ENCODE measurements at places on chromosomes 6 and 20. TPM values are rescaled to one million over a fixed set of nuclear protein-coding genes. Genes with fewer than 3 reads are reported as not detected.
A peak's percentile ranks its signal among the peaks of the same experiment; 100 is the strongest.

Gene GPR63
- 1.6 TPM for total RNA-seq

GRCh38 chr20:60570481-60571277 is 612.5 kb downstream of the CDH26 start:
- H3K4me1 ChIP-seq, result no peaks in the 10 kb centered on the region
- no peak overlapping the region for H3K27ac ChIP-seq
- H3K36me3 ChIP-seq, result no peaks in the 10 kb centered on the region
- no peak overlapping the region for H3K4me3 ChIP-seq

DNA sequence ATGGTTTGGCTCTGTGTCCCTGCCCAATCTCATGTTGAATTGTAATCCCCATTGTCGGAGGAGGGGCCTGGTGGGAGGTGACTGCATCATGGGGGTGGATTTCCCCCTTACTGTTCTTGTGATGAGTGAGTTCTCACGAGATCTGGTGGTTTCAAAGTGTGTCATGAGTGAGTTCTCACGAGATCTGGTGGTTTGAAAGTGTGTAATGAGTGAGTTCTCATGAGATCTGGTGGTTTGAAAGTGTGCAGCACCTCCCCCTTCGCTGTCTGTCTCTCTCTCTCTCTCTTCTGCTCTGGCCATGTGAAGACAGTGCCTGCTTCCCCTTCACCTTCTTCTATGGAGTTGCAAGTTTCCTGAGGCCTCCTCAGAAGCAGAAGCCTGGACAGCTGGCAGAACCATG is 87.6 kb downstream of the MYLK4 start:
- H3K36me3 ChIP-seq, result no peaks in the 10 kb centered on the region
- H3K27me3 ChIP-seq, result no peaks in the 10 kb centered on the region
- DNase-seq, result no peak
- H3K27ac ChIP-seq, result no peak overlapping the region
- no peak overlapping the region for H3K4me3 ChIP-seq

GRCh38 chr6:84411060-84411629 is 183.7 kb upstream of the CEP162 start:
- peaks cover 3% of the 10 kb centered on the region for H3K4me1 ChIP-seq
- H3K27ac ChIP-seq, result no peak overlapping the region
- no peaks in the 10 kb centered on the region for H3K36me3 ChIP-seq
- DNase-seq, result peak; percentile 67

GRCh38 chr20:36339646-36340592 is 33.8 kb downstream of the DLGAP4 start:
- no peaks in the 10 kb centered on the region for H3K4me1 ChIP-seq

DNA sequence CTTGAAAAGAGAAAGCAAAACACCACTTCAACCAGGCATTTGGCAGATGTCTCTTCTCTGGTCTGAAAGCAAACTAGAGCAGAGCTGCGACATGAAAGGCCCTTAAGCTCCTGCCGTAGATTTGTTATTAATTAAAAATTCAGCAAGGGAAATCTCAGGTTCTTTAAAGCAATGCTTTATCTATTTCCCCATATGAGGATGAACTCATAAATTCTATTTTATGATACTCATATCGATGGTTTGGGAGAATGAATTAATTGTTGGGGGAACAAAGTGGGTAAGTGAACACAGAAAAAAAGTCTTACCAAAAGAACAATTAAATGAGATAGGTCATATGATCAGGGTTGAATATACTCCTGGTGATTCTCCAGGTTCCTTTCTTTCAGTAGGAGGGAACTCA is 464.7 kb upstream of the SLC35B3 start:
- H3K27me3 ChIP-seq, result no peaks in the 10 kb centered on the region
- no peak overlapping the region for H3K27ac ChIP-seq
- no peaks in the 10 kb centered on the region for H3K4me1 ChIP-seq
- no peaks in the 10 kb centered on the region for H3K36me3 ChIP-seq
- no peak for DNase-seq

GRCh38 chr6:15960740-15961634 is 167.9 kb upstream of the MYLIP start:
- H3K36me3 ChIP-seq, result no peaks in the 10 kb centered on the region
- no peak overlapping the region for H3K27ac ChIP-seq
- H3K4me1 ChIP-seq, result peaks cover 6% of the 10 kb centered on the region
- H3K27me3 ChIP-seq, result no peaks in the 10 kb centered on the region
- no peak overlapping the region for H3K4me3 ChIP-seq
- DNase-seq, result no peak

- no peaks in the 10 kb centered on the region for H3K36me3 ChIP-seq
- H3K27ac ChIP-seq, result no peak overlapping the region
- H3K27me3 ChIP-seq, result peaks cover 28% of the 10 kb centered on the region
- no peaks in the 10 kb centered on the region for H3K4me1 ChIP-seq
Observed at GRCh38 chr6:30006170-30007131, 54.6 kb upstream of the POLR1H start.

Gene LINC00237
- not detected for total RNA-seq

- no peaks in the 10 kb centered on the region for H3K27me3 ChIP-seq
- no peaks in the 10 kb centered on the region for H3K36me3 ChIP-seq
- H3K4me1 ChIP-seq, result no peaks in the 10 kb centered on the region
Observed at GRCh38 chr6:62345962-62346689, 60.1 kb upstream of the KHDRBS2 start.

GRCh38 chr6:16216501-16217155 is 21.8 kb upstream of the GMPR start:
- peak; percentile 51 for DNase-seq
- no peak overlapping the region for H3K4me3 ChIP-seq
- H3K4me1 ChIP-seq, result peaks cover 18% of the 10 kb centered on the region
- H3K27ac ChIP-seq, result no peak overlapping the region

Gene UST
- total RNA-seq, result 15.3 TPM

DNA sequence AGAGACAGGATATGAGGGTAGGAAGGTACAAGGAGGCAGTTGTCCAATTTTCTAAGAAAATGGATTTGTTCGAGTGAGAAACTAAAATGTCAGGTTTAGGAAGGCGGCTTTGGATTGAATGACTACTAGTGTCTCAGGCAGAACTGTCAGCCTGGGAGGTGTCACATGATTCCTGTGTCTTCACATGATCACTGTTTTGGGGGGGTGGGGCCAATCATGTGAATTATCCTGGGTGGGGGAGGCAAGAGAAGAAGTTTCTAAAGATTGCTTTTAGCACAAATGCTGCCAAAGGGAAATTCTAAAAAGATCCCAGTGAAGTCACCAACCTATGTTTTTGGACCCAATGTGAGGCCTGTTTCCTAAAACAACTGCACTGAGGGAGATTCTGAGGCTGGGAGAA is 2.3 kb downstream of the SIRPA start:
- H3K27ac ChIP-seq, result no peak overlapping the region
- no peak overlapping the region for H3K4me3 ChIP-seq
- peaks cover 15% of the 10 kb centered on the region for H3K4me1 ChIP-seq
- H3K27me3 ChIP-seq, result no peaks in the 10 kb centered on the region

- H3K36me3 ChIP-seq, result no peaks in the 10 kb centered on the region
- DNase-seq, result peak; percentile 79
- no peaks in the 10 kb centered on the region for H3K27me3 ChIP-seq
Observed at GRCh38 chr6:150634176-150634963, 34.7 kb downstream of the PLEKHG1 start.

Gene KIF13A
- total RNA-seq, result 38.4 TPM

DNA sequence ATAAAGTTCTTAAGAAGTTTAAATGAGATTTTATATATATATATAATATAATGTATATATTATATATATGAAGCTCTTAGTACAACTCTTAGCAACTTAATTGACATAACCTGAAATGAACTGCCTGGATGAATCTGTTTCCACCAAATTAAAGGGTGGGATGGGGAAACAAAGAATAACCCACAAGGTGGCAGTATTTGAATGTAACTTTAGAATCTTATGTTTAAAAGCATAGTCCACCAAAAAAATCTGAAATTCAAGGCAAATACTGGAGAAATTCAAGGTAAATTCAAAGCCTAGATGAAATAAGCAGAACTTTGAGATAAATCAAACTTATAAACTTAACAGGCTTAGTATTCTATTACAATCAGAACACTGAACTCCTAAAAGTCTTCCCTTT is 4.4 kb upstream of the IBTK start:
- no peak for DNase-seq
- no peak overlapping the region for H3K4me3 ChIP-seq
- H3K4me1 ChIP-seq, result peaks cover 11% of the 10 kb centered on the region
- H3K27ac ChIP-seq, result no peak overlapping the region
- no peaks in the 10 kb centered on the region for H3K36me3 ChIP-seq

- no peak overlapping the region for H3K27ac ChIP-seq
- DNase-seq, result no peak
- H3K4me3 ChIP-seq, result no peak overlapping the region
- no peaks in the 10 kb centered on the region for H3K27me3 ChIP-seq
- no peaks in the 10 kb centered on the region for H3K36me3 ChIP-seq
Observed at GRCh38 chr6:157014871-157015270, 237.7 kb downstream of the ARID1B start.

DNA sequence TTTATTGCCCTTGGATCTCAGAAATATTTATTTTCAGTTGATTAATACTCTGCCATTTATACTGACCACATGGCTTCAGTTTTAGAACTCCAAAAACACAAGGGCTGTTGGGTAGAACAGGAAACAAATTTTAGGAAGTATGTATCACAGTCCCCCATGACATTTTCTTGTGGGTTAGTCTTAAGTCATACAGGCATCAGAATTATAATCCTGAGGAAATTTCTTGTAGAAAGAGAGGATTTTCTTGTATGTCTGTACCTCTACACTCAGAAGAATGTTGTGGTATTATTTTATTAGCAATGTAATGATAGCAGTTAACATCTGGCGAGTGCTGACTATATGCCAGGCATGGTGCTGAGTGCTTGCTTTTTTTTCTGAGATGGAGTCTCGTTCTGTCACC is 302.9 kb downstream of the CLIC5 start:
- DNase-seq, result peak; percentile 29
- no peak overlapping the region for H3K4me3 ChIP-seq
- H3K4me1 ChIP-seq, result peaks cover 23% of the 10 kb centered on the region
- H3K27ac ChIP-seq, result no peak overlapping the region

Gene CTSA
- 87.5 TPM for total RNA-seq

Gene LY6G5C
- 2.9 TPM for total RNA-seq

Gene DLL1
- 1.6 TPM for total RNA-seq

GRCh38 chr6:34143196-34143883 is 2.5 kb downstream of the GRM4 start:
- H3K27me3 ChIP-seq, result peaks cover 66% of the 10 kb centered on the region
- no peak overlapping the region for H3K4me3 ChIP-seq
- no peak for DNase-seq
- H3K36me3 ChIP-seq, result no peaks in the 10 kb centered on the region
- peaks cover 5% of the 10 kb centered on the region for H3K4me1 ChIP-seq

- H3K36me3 ChIP-seq, result no peaks in the 10 kb centered on the region
- no peak for DNase-seq
- no peak overlapping the region for H3K4me3 ChIP-seq
- no peak overlapping the region for H3K27ac ChIP-seq
Observed at GRCh38 chr6:169380493-169380892, 126.8 kb upstream of the THBS2 start.

- no peaks in the 10 kb centered on the region for H3K27me3 ChIP-seq
- DNase-seq, result no peak
- H3K4me1 ChIP-seq, result no peaks in the 10 kb centered on the region
- H3K36me3 ChIP-seq, result no peaks in the 10 kb centered on the region
- no peak overlapping the region for H3K4me3 ChIP-seq
- no peak overlapping the region for H3K27ac ChIP-seq
Observed at GRCh38 chr6:161564952-161565351, 291.1 kb upstream of the AGPAT4 start.

- H3K27ac ChIP-seq, result no peak overlapping the region
- H3K4me3 ChIP-seq, result no peak overlapping the region
- H3K27me3 ChIP-seq, result no peaks in the 10 kb centered on the region
Observed at GRCh38 chr20:59774204-59774641, 159.2 kb downstream of the SYCP2 start.

GRCh38 chr6:55578537-55579363 is at the start of gene HMGCLL1:
Gene HMGCLL1 (minus strand): TSS chr6:55579192. CDS start chr6:55579055, 137 bp downstream.
- no peaks in the 10 kb centered on the region for H3K4me1 ChIP-seq
- H3K27ac ChIP-seq, result no peak within 1 kb of the TSS
- no peaks in the 10 kb centered on the region for H3K36me3 ChIP-seq

DNA sequence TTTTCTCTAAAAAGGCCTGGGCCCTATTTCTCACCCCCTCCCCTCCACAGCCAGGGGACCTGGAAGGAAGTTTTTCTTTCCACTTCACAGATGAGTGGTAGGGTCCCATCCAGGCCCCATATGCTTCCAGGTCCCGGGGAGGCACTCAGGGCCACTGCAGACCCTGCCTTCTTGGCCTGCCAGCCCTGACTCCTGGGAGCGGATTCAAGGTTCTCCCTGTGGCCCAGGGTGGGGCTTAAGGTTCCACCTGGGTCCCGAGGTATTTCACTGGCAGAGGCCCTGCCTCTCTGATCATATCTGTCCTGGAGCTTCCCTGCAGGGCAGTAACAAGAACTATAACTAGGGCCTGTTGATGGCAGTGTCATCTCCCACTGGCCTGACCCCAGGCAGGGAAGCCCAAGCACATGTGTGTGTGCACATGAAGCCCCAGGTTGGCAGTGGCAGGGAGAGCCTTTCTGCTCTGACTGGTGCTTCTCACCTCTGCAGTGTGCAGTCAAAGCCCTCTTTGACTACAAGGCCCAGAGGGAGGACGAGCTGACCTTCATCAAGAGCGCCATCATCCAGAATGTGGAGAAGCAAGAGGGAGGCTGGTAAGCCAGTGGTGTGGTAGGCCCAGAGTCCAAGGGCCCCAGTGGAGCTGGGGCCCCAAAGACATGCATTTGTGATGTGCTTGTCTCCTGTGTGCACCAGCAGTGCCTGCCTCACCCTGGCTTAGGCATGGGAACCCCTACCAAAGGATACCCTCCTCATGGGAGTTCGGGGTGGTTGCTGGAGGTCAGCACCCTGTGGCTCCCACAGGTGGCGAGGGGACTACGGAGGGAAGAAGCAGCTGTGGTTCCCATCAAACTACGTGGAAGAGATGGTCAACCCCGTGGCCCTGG is 31.2 kb downstream of the PLCG1 start:
- no peak for DNase-seq
- peaks cover 59% of the 10 kb centered on the region for H3K36me3 ChIP-seq
- H3K27ac ChIP-seq, result no peak overlapping the region
- H3K4me1 ChIP-seq, result peaks cover 6% of the 10 kb centered on the region
- no peaks in the 10 kb centered on the region for H3K27me3 ChIP-seq
- no peak overlapping the region for H3K4me3 ChIP-seq

GRCh38 chr6:29502597-29502996 is 14.8 kb upstream of the MAS1L start:
- no peaks in the 10 kb centered on the region for H3K36me3 ChIP-seq
- no peak for DNase-seq
- peak overlapping the region; percentile 78 for H3K27ac ChIP-seq
- no peak overlapping the region for H3K4me3 ChIP-seq
- no peaks in the 10 kb centered on the region for H3K27me3 ChIP-seq
- peaks cover 12% of the 10 kb centered on the region for H3K4me1 ChIP-seq

- DNase-seq, result no peak
- H3K36me3 ChIP-seq, result no peaks in the 10 kb centered on the region
- H3K27ac ChIP-seq, result no peak overlapping the region
- no peak overlapping the region for H3K4me3 ChIP-seq
- no peaks in the 10 kb centered on the region for H3K4me1 ChIP-seq
Observed at GRCh38 chr6:79461205-79461604, 76.0 kb downstream of the LCA5 start.

DNA sequence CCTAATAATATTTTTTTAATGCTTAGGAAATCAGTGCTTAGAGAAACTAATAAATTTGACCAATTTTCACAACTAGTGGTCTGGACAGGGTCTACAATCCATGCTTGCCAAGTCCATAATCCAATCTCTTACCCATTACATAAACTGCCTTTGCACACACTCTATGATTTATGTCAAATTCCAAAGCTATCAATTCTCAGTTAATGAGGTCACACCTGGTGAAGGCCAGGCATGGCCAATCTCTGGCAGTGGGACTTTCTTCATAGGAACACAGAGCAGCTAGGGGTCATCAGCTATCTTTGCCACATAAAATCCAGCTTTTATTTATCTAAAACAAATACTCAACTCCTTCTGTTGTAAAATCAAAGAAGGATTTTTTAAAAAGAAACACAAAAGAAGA is 21.2 kb downstream of the PAK5 start:
- H3K36me3 ChIP-seq, result no peaks in the 10 kb centered on the region
- no peaks in the 10 kb centered on the region for H3K4me1 ChIP-seq
- H3K4me3 ChIP-seq, result no peak overlapping the region
- H3K27ac ChIP-seq, result no peak overlapping the region
